Activated CD8-positive, alpha-beta memory T cell treated with anti-CD3 and anti-CD28 coated beads for 48 hours (primary cell): ENCODE measurements at places on chromosomes 16 and 17.
A peak's percentile ranks its signal among the peaks of the same experiment; 100 is the strongest.

- DNase-seq, result no peak
Observed at GRCh38 chr17:73617501-73617900, 26.7 kb downstream of the SDK2 start.

- no peak for DNase-seq
Observed at GRCh38 chr16:68915589-68915988, 72.3 kb downstream of the TANGO6 start.

DNA sequence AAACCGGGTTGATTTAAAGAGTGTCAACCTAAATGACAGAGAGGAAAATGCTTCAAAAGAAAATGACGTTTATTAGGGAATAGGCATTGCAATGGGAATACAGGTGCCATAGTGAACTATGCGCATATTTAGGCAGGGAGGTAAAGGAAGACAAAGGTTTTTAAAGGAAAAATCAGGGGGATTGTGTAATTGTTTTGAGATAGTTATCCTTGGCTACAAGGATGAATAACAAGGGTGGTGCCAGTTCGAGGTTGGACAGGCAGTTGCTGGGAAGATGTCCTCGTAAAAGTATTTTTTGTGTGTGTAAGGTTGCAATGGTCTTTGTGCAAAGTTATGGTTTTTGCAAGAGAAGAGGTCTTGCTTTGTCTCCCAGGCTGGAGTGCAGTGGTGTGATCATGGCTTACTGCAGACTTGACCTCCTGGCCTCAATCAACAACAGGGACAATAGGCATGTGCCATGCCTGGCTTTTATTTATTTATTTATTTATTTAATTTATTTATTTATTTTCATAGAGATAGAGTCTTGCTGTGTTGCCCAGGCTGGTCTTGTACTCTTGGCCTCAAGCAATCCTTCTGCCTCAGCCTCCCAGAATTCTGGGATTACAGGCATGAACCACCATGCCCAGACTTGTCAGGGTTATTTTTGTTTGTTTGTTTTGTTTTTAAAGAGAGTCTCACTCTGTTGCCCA, 63.1 kb downstream of the CACNG3 start:
- no peak for DNase-seq

DNA sequence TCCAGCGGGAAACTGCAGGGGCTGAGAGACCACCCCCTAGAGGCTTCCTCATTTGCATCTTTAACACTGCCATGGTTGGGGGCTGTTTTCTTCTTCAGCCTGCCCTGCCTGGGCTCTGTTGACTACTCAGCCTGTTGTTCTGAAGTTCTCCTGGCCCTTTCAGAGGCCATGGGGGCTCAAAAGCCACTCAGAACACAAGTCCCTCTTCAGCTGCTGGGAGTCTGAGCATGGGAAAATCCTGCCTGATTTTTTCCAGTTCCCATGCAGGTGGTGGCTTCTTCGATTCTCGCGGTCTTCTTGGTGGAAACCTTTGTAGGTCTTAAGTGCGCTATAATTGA, 36.3 kb downstream of the PLCG2 start:
- DNase-seq, result no peak

DNA sequence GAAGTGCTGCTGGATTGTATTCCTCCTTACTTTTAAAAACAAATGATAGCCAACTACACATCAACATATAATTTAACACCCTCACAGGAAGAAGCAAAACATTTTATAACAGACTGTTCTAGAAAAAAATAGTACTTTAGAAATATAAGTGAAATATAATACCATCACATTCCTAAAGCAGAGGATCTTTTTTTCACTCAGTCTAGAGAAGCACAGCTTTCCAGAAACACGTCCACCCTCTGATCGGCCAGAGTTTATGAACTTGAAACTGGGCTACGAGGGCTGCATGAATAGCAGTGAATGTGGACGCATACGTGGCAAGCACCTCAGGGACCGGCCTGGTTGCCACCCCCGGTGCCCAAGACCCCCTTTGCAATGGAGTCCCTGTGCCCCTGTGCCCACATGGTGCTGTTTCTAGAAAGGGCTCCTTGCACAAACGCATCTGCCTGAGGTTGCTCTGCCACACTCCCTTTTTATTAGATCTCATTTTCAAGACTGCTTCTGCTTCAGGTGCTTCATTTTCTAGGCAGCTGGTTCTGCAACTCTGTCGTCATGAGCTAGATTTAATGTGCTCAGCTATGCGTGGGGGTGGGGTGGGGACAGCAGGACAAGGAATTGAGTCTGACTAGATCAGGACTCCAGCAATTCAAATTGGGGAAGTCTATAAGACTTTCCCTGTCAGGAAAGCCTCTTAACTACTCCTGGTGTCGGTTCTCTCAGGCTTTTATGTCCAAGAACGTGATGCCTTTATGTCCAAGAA, 29.1 kb upstream of the ERN1 start:
- DNase-seq, result no peak

DNA sequence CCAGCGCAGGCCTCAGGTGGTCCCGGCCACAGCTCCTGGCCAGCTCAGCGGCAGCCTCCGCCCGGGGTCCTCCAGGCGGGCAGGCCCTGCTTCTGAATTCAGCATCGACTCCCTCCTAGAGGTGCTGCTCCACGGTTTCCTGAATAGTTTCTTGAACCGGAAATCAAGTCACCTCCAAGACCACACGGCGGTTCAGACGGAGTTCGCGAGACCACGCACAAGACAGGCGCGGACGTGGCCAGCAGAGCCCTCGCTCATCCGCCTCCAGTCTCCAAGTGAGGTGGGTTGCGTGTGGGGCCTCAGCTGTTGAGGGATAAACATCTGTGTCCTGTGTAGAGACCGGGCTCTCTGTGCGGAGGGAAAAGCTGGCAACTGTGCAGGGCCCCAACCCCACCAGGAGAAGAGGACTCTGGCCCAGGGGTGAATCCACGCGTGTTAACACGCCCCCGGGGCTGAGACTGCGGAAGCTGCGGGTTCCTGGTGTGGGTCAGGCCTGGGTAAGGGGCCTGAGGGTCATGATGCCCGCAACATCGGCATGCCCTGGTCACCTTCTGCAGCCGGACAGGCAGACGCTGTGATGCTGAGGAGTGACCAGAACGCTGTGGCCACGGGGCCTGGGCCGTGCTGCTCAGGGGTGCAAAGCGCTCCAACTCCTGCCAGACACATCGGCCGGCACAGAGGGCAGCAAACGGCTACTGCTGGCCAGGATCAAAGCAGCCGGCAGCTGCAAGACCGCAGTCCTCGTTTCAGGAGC, 55.0 kb upstream of the METRNL start:
- no peak for DNase-seq

DNA sequence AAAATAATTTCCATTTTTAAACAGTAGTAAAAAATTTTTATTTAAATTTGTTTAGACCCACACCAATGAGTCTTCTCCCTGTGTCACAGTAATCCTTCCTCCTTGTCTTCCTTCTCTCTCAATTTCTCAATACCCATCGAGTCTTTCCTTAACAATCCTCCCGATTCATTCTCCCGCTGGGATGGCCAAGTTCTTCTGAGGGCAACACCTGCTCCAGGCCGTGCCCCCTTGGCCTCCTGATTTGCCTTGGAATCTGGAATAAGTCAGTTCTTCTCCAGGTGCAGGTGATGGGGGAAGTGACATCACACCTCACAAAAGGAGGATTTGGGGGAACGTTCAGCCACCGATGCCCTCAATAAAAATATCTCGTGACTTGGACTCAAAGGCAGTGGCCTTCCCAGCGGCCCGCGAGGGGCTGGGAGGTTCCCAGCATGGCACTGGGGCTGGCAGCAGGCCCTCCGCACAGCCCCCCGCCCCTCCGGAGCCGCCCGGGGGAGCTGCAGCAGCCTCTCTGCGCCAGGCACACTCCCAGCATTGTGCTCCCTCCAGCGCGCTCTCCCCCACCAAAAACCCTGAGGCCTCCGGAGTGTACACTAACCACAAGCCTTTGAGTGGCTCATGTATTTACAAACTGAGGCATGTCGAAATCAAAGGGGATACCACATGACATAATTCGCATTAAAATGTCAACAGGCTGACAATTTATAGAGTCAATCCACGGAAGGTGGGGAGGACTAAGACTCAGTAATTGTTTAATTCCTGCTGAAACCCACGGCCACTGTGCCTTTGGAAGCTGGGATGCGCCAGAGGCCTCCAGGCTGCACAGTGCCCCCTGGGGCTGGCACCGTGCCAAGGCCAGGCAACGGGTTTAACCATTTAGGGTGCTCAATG, 120.5 kb downstream of the ZFHX3 start:
- no peak for DNase-seq

DNA sequence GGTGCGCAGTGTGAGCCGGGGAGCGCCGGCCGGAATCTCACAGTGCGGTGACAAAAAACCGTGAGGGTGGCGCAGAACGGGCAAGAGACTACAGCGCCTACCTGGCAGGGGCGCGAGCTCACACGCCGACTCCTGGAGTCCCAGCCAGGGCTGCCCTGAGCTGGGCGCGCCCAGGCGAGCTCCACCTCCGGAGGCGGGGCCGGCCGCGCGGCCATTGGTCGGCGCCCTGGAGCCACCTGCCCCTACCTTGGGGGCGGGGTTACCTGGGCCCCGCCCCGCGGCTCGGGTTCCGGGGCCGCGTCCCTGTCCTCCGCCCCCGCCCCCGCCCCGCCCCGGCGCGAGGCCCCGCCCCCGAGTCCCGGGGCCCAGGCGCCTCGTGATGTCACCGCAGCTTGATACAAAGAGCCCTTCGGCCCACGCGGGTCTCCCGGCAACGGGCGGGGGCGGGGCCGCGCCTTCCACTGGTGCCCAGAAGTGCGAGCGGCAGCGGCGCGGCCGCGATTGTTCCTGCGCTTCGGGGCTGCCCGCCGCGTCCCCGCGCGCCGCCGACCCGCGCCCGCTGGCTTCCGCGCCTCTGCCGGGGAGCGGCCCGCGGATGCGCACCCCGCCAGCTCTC, 96.3 kb downstream of the RAB11FIP4 start:
- peak; percentile 86 for DNase-seq

GRCh38 chr16:50640919-50641817, 39.9 kb downstream of the SNX20 start:
- no peak for DNase-seq

GRCh38 chr17:29590411-29591145, 1.1 kb upstream of the GIT1 start:
- DNase-seq, result no peak

GRCh38 chr17:17725752-17726457, 44.6 kb downstream of the RAI1 start:
- no peak for DNase-seq

DNA sequence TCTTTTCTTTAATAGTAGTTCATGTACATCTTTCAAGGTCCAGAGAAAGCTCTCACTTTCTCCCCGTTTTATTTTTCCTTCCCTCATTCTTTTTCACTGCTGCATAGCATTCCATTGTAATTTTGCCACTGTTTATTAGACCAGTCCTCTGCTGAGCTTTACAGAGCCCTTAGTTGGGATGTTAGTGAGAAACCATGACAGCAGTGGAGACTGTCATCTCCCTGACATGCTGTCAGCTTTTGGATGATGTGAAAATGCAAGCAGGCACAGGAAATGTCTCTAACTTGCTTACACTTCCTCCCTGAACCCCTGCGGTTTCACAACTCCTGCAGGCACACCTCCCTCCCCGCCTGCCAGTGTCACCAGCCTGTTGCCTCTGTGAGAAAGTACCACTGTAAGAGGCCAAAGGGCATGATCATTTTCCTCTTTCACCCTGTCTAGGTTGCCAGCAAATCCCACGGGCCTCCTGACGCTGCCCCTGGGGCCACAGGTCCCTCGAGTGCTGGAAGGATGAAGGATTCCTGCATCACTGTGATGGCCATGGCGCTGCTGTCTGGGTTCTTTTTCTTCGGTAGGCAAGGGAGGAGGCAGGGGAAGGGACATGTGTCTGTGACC, at the start of gene ITGAL:
Gene ITGAL, plus strand, starts transcription at position 415 of the 615 bp plus-strand sequence. Its CDS starts 96 bp downstream, at position 511.
- DNase-seq, result peak; percentile 71

DNA sequence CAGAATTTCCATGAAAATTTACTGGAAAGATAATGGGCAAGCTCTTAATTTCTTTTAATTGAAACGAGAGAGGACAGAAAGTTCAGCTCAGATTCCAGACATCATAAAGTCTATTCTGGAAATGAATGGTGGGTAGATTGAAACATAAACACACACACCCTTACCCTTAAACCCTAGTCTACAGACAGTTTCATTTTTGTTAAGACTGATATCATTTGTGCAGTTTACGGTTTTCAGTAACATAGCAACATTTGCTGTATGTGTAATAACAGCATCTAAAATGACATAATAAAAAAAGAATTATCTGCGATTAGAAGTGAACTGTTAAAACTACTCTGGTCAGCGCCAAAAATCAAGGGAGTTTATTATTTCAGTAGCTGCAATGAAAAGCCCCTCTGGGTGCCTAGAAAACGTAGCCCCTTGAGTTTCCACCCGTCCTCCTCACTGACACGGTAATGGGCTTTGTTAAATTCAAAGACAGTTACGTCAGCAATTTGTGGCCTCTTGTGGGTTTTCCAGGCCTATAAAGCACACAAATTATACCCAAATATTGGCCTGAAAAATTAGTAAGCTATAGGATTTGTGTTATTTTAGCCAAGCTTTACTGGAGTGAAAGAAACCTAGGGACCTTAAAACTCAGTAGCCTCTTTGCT, 520.6 kb upstream of the SOX9 start:
- DNase-seq, result no peak

DNA sequence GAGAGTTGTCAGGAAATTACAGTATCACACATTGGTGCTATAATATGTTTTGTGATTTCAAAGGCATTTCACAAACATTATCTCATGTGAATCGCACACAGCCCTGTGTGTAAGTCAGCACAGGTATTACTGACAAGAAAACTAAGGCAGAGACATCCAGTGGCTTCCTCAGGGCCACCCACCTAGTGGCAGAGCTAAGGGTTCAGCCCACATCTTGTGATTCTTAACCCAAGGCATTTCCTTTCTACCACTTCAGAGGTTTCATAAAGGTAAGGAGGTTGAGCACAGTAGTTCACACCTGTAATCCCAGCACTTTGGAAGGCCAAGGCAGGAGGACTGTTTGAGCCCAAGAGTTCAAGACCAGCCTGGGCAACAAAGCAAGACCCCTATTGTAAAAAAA, 58.2 kb downstream of the STX8 start:
- DNase-seq, result no peak

GRCh38 chr17:56557682-56558081, 35.8 kb upstream of the NOG start:
- DNase-seq, result no peak

- no peak for DNase-seq
Observed at GRCh38 chr17:10857976-10858375, 20.1 kb upstream of the PIRT start.

DNA sequence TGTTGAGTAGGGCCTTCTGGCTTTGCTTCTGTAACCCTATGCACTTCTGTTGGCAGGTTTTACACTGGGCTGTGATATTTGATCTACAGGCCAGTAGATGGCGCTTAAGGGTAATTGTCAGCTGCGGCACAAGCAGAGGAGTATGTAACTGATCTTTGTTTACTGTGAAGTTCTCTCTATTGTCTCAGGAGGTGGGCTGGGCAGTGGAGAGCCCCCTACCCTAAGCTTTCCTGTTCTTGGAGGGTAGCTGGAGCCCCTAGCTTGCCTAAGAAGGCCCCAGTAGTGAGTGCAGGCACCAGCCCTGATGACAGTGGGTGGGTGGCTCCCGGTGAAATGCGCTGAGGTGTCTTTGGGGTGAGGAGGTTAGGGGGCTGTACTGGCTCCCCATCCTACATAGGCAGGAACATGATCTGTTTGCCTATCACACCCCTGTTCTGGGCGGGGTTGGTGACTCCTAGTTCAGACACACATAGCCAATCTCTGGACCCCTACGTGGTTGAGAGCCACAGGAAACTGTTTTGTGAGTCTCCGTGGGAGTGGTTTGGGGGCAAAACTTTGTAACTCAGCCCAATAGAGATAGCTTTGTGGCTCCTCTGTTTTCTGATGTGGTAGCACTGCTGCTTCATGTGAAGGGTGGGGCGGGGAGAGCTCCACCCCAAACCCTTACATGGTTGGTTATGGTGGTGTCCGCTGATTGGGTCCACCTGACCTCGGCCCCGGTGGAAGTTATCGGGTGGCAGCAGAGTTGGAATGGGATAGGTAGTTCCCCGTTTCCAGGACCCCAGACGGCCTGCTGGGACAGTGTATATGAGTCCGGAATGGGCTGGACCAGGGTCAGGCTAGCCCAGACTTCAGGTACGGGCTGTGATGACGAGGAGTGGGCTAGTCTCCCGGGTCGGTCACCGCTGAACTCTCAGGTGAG, 60.4 kb downstream of the SLFN11 start:
- peak; percentile 55 for DNase-seq
